ENCODE measurements at places on chromosomes 3 and 15. TPM values are rescaled to one million over a fixed set of nuclear protein-coding genes. Genes with fewer than 3 reads are reported as not detected.

- DNase-seq = no peak
Measured at GRCh38 chr15:70741677-70742293, 21.6 kb downstream of the UACA start.

- no peak for DNase-seq
Measured at GRCh38 chr3:61699622-61700021, 138.3 kb downstream of the PTPRG start.

DNA sequence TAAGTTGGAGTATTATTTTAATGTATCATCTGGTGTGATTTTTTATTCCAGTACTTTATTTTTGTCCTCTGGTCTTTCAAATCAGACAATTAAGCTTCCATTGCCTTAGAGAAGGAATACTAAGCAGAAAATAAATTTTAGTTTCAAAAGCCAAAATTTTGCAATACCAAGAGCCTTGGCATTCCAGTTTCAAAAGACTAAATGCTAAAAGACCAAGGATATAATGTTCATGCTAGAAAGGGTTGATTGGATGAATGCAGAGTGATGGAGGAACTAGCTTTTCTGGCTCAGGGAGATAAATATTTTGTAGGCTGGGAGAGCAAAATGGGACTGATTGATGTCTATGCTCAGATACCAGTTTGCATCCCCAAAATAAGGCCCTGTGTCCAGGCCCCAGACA, 6.2 kb downstream of the CD200 start:
- DNase-seq = no peak

MCCC1 gene
- total RNA-seq = 34.0 TPM

DNA sequence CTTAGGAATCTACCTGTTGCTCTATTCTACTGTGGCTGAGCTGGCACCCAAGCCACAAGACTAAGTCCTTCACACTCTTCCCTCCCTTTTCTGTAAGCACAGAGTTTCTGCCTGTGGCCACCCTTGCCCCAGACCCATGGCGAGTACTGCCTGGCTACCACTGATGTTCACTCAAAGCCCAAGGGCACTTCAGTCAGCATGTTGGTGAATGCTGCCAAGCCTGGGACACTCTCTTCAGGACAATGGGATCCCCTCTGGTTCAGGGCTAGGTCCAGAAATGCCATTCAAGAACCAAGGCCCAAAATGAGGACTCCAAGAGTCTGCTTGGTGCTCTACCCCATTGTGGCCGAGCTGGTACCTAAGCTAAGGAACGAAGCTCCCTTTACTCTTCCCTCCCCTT, 184.2 kb downstream of the FGF12 start:
- no peak for DNase-seq

- DNase-seq = no peak
Measured at GRCh38 chr15:64739577-64740143, 35.7 kb downstream of the RBPMS2 start.

- DNase-seq = no peak
Measured at GRCh38 chr3:113174304-113174703, 37.1 kb upstream of the BOC start.

MAP6D1 gene
- total RNA-seq = 2.3 TPM

DNA sequence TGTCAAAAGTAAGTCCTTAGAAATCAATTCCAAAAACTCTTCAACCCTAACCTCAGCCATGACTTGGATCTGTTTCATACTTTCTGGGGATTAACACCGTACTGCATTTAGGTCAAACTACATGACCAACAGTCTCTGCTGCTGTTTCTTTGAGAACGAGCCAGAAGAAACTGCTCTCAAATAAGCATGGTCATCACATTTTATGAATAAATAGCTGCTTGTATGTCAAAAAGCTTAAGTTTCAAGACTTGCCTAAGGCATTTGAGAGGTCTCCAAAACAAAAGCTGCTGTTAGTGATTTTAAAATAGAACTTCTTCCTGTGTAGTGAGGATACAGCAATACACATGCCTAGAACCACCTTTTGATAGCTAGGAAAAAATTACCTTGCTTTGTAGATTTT, 166.3 kb upstream of the CHRM5 start:
- no peak for DNase-seq

ATP13A4 gene
- 0.92 TPM for total RNA-seq

ARHGAP31 gene
- 22.5 TPM for total RNA-seq

DNA sequence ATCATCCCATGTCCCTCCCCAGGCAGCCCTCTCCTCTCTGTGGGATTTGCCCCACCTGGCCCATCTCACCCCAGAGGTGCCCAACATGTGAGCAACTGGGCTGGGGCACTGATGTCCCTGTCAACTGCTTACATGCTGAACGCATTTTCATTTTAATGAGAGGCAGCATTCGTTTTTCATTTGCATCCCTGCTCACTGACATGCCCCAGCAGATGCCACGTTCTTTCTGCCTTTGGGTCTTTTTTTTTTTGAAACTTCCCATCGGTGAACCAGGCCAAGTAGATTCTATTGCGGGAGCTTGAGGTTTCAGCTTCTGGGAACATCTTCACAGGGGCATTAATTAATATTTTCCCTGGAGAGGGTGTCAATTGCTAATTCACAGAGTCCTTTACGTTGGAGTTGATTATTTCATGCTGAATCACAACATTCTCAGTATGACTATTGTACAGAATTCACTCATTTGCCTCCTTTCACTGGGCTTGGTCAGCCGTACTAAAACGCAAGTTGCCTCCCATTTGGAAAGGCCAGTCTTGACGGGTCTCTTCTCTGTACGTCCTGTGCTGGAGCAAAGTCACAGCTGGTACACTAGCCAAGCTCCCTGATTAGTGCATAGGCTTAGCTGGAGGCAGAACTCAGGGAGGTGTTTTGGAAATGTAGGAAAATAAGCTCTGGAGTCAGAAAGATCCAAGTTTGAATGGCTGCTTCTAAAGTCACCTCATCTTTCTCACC, 69.8 kb downstream of the CHRNA7 start:
- no peak for DNase-seq

- no peak for DNase-seq
Measured at GRCh38 chr3:171168551-171168950, 142.0 kb upstream of the SLC2A2 start.

DNA sequence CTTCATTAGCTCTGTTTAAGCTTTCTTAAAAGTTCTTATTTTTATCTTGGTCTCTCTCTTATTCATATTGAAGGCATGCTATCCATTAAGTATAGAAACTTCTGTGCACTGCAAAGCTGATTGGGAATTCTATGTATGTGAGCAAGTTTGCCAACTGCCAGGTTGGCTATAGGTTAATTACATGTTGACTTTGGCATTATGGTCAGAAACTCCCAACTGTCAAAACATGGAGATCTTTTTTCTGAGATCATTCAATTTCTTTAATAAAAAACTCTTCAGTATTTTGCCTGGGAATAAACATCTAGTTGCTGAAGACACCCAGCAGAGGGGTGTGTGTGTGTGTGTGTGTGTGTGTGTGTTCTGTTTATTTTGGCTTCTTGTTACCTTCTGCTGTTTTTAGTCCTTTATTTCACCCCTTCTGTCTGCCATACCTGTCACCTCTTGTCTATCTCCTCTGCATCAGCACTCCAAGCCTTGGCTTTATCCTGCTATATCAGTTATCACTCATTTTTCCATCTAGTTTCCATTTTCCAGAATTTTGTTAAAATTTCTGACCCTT, 1.3 kb upstream of the ARL14 start:
- DNase-seq = no peak
